ENCODE measurements at places on chromosomes 3 and 15.

- no peak for DNase-seq
Measured at GRCh38 chr3:115148142-115148790, 1.2 kb upstream of the ZBTB20 start.

GRCh38 chr3:183377307-183377959 is 51.0 kb downstream of the MCF2L2 start:
- no peak for DNase-seq

DNA sequence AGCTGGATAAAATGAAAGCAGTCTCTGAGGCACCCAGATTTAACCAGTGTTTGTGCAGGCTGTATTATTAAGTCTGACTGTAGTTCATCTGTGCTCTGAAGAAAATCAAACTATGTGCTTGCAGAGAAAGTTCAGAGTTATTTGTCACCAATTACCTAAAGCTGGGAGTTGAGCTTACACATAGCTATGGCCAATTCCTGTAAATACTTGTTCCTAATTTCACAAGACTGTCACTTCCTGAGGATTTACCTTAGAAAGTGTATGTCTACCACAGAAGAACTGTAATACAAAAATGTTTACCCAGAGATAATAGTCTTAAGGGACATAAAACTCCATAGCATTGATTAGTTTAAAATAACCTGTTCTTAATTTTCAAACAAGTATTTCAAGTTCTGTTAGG is 628.4 kb upstream of the TGFBR2 start:
- DNase-seq: no peak

DNA sequence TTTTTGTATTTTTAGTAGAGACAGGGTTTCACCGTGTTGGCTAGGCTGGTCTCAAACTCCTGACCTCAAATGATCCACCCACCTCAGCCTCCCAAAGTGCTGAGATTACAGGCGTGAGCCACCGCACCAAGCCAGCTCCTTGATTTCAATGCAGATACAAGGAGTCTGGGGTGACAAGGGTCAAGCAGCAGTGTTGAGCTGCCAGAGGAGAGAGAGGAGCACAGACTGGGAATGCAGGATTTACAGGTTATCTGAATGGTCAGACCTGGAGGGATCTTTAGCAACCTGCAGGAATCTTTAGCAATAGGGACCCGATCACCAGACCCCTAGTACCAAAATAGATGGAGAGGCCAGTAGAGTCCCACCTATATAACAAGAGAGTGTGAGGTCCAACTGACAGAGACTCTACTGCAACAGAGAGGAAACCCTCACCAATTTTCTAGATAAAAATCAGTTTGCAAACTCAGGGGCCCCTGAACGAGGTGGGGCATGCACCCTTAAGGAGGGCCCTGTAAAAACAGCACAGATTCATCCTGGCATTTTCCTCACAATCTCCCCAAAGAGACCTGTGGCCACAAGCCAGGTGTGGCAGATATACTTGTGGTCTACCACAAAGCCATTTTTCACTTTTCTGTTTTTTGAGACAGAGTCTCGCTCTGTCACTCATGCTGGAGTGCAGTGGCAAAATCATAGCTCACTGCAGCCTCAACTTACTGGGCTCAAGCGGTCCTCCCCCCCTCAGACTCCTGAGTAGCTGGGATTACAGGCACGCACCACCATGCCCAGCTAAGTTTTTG is 10.7 kb upstream of the SHISA5 start:
- DNase-seq: no peak

GRCh38 chr3:45574067-45574494 is 20.5 kb upstream of the LIMD1 start:
- DNase-seq: no peak

Data from left renal cortex interstitium (tissue), 4 donors.